ENCODE measurements at places on chromosomes 16 and 17.
A peak's percentile ranks its signal among the peaks of the same experiment; 100 is the strongest.

DNA sequence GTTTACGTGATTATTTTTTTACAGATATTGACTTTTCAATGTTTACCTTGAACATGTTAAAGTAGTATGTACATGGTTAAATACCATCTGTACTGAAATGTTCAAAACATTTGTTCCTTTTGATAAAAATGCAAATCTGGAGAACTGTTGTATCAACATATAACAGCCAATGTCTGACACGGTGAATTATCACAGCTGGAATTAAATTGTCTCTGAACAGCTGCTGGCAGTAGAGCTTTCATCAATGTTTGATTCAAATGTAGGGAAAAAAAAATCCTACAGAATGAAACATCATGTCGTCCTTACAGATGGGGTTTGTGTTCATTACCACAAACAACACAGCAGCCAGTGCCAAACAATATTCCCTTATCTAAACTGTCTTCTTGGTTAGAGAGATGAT, 79.9 kb downstream of the TOX3 start:
- DNase-seq: no peak

- no peak for DNase-seq
Observed at GRCh38 chr17:58702708-58703107, 10.3 kb downstream of the RAD51C start.

GRCh38 chr16:359871-360697, 7.6 kb upstream of the AXIN1 start:
- no peak for DNase-seq

- DNase-seq: no peak
Observed at GRCh38 chr16:4693956-4694641, 737 bp downstream of the NUDT16L1 start.

GRCh38 chr17:75511610-75512575, 3.4 kb downstream of the CASKIN2 start:
- no peak for DNase-seq

- peak; percentile 68 for DNase-seq
Observed at GRCh38 chr17:31558748-31559583, 167.5 kb downstream of the RAB11FIP4 start.

DNA sequence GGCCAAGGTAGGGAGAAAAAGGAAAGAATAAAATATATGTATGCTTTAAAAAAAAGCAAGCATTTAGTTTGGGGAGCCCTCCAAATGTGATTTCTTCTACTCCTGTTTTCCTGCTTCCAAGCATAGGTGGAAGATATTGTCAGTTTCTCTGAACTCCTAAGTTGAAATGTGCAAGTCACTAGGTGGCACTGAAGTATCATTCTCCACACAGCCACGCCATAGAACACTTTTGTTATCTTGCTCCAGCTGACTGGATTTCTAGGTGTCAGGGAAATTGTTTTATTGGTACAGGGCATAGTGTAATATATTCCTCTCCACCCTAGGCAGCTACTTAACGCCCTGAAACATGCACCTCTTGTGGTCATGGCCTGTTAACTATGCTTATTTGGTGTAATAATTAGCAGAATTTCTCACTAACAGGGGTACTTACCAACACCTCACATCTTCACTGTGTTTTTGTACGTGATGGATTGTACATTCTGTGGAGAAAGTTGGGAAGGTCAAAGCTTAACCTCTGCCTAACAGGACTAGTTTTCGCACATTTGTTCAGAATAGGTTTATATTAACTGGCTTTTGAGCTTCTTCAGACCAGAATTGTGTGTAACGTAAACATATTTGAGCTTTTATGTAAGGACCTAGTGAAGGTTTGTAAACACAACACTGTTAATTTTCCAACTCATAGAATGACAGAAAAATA, 69.3 kb downstream of the FTO start:
- peak; percentile 41 for DNase-seq

DNA sequence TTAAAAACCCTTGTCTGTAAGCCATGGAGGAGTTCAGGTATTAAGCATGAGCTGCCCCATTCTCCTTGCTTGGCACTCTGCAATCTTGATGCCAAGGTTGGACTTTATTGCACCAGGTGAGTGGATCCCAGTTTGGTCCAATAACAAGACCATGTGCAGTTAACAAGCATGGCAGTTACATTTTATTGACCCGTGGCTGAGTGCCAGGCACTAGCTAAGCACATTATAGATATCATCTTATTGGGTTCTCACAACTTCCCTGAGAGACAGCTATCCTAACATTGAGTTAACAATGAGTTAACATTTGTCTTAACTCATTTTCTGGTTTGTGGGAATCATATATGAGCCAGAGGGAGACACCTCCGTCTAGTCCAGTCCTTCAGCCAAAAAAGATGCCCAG, 21.8 kb downstream of the LYRM9 start:
- DNase-seq: no peak

Measured in NCI-H2171 (cell line).